H1 (cell line): ENCODE measurements at places on chromosomes 5 and 9.

- H3K4me3 ChIP-seq: no peak overlapping the region
- H3K27ac ChIP-seq: no peak overlapping the region
- DNase-seq: no peak
- no peaks in the 10 kb centered on the region; the same call in 1 of the 2 replicates for H3K4me1 ChIP-seq
- no peaks in the 10 kb centered on the region for H3K27me3 ChIP-seq
- no peaks in the 10 kb centered on the region for H3K36me3 ChIP-seq
Observed at GRCh38 chr9:37549527-37549926, 26.7 kb downstream of the FBXO10 start.

DNA sequence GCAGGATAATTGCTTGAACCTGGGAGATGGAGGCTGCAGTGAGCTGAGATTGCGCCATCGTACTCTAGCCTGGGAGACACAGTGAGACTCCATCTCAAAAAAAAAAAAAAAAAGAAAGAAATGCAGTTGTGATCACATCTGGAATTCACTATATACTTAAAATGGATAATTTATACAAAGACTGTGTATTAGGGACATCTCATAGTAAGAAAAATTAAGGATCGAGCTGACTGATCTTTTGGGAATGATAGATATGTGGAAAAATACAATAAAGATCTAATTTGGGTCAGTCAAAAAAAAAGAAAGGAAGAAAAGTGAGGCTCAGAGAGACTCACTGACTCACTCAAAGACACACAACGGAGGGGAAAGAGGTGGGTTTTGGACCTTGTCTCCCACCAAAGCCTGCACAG lies 73.2 kb upstream of the STXBP1 start:
- no peaks in the 10 kb centered on the region for H3K36me3 ChIP-seq
- DNase-seq: no peak
- no peak overlapping the region for H3K4me3 ChIP-seq
- no peaks in the 10 kb centered on the region for H3K27me3 ChIP-seq

DNA sequence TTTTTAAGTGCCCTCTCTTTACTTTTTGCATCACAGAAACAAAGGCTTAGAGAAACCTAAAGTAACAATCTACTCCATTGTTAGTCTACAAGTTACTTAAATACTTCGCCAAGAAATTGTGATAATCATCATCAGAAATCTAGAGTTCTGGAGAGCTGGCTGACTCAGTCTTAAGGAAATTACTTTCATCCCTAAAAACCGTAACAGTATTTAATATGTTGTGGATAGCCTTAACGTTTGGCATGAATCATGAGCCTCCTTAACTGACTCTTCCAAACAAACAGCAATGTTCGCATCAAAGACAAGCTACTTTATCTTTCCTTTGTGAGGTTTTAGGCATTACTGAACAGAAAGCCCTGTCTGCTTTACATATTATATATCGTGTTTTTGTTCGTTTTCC lies 128.7 kb downstream of the NIPBL start:
- peaks cover 6% of the 10 kb centered on the region for H3K36me3 ChIP-seq
- H3K27ac ChIP-seq: no peak overlapping the region
- no peak for DNase-seq
- no peaks in the 10 kb centered on the region for H3K4me1 ChIP-seq
- H3K4me3 ChIP-seq: no peak overlapping the region

GRCh38 chr5:163434401-163434866 lies 3.0 kb upstream of the CCNG1 start:
- no peaks in the 10 kb centered on the region for H3K27me3 ChIP-seq
- peaks cover under 1% of the 10 kb centered on the region; the same call in 1 of the 2 replicates for H3K4me1 ChIP-seq
- H3K4me3 ChIP-seq: no peak overlapping the region
- 0 out of 2 replicates have a peak, but pooled peaks cover 3% of the 10 kb centered on the region for H3K36me3 ChIP-seq

GRCh38 chr5:2143646-2144353 lies 261.1 kb upstream of the IRX4 start:
- H3K27me3 ChIP-seq: no peaks in the 10 kb centered on the region
- peaks cover 6% of the 10 kb centered on the region; the same call in 1 of the 2 replicates for H3K4me1 ChIP-seq

DNA sequence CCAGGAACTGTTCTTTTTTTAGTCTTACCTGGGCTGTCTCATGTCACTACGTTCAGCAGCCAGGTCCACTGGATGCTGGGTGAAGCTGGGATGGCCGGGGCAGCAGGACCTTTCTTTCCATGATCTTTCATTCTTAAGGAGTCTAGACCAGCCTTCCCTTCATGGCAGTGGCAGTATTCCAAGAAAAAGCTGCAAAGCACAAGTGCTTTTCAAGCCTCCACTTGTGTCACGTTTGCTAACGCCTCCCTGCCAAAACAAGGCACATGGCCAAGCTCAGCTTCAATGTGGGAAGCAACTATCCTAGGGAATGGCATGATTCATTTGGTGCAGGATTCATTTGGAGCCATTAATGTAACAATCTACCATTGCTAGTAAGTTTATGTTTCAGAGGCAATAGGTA lies 94.8 kb downstream of the RCL1 start:
- no peak overlapping the region for H3K4me3 ChIP-seq
- H3K27ac ChIP-seq: no peak overlapping the region
- H3K36me3 ChIP-seq: no peaks in the 10 kb centered on the region
- no peaks in the 10 kb centered on the region for H3K4me1 ChIP-seq
- DNase-seq: no peak

DNA sequence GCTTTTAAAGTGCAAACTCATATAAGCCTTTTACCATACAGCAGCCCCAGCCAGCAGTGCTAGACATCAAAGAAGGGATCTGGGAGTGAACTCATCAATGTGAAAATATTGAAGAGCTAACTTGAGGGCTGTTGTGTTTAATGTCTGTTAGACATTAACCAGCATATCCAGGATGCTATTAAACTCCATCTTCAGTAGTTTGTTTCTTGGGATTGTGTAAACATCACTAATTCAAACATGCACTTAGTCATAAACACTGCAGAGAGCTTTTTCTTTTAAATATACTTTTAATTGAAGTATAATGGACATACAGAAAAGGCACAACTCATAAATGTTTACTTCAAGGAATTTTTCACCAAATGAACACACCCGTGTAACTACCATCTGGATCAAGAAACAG lies 81.8 kb downstream of the TMEM252 start:
- no peaks in the 10 kb centered on the region for H3K36me3 ChIP-seq
- H3K4me1 ChIP-seq: no peaks in the 10 kb centered on the region
- no peaks in the 10 kb centered on the region; the same call in 1 of the 2 replicates for H3K27me3 ChIP-seq
- no peak for DNase-seq
- H3K27ac ChIP-seq: no peak overlapping the region

DNA sequence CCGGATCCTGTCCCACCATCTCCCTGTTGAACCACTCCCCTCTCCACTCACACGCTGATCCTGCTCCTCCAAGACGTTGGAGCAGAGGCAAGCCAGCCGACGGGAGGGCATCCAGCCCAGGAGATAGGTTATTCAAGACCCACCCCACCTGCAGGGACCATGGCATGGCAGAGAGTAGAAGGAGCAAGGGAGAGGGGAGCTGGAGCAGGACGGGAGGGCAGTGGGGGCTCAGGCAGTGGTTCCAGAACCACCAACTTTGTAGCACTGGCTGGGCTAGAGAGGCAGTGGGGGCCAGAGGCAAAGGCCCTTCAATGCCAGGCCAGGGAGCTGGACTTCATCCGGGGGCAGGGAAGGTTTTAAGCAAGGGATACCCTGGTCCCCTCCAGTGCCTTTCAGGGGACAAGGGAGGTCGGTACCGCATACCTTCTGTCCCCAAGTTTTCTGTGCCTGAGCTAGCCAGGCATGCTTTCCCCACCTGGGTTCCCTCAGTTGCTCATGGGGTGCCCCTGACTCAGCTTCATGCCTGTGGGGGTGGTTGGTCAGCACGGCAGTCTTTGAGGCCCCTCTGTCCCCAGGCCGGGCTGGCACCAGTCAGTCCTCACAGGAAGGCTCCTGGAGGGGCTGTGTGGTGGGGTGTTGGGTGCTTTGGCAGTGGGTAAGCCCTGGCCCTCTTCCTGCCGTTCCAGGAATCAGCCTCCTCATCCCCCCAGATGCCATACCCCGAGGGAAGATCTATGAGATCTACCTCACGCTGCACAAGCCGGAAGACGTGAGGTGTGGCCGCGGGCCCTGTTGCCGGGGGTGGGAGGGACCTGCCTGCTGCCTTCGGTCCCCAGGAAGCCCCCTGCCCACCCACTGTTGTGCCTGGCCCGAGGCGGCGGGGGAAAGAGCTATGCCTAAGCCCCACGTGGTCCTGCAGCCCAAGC lies 22.4 kb downstream of the HK3 start:
- H3K27me3 ChIP-seq: no peaks in the 10 kb centered on the region
- H3K27ac ChIP-seq: no peak overlapping the region
- DNase-seq: no peak

DNA sequence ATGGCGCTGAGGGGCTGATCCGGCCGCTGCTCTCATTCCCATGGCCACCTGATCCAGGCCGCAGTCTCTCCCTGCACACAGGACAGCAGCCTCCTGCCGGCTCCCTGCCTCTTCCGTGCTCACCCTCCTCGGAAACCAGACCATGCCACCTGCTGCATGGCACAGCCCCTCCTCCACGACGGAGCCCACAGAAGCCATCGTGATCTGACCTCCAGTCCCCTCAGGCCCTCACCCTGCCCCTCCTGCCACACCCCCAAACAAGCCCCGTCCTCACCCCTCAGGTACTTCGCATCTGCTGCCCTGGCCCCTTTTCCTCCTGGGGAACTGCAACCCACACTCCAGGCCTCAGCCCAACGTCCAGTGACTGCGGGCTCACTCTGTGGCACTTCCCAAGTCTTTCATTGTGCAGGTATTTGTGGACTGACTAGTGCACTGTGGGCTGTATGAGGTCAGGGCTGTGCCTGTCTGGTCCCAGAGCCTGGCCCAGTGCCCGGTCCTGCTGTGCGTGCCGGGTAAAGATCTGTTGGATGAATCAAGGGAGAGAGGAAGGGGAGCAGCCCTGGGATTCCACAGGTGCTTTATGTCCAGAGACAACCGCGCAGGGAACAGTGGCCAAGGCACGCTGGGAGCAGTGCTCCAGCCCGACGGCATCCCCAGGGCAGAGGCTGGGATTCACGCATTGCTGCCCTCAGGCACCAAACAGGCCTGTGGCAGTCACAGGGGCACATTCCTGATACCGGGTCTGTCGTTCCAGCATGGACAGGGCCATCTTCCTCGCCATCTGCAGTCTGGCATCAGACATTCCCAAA lies 86.1 kb downstream of the ADAMTS2 start:
- no peaks in the 10 kb centered on the region for H3K36me3 ChIP-seq
- DNase-seq: peak; percentile 41
- H3K27me3 ChIP-seq: no peaks in the 10 kb centered on the region
- no peaks in the 10 kb centered on the region; the same call in 1 of the 2 replicates for H3K4me1 ChIP-seq
- no peak overlapping the region for H3K27ac ChIP-seq

GRCh38 chr9:105757496-105758251 lies 63.3 kb downstream of the TMEM38B start:
- no peaks in the 10 kb centered on the region for H3K4me1 ChIP-seq
- no peak overlapping the region for H3K4me3 ChIP-seq
- H3K36me3 ChIP-seq: no peaks in the 10 kb centered on the region
- no peaks in the 10 kb centered on the region for H3K27me3 ChIP-seq

DNA sequence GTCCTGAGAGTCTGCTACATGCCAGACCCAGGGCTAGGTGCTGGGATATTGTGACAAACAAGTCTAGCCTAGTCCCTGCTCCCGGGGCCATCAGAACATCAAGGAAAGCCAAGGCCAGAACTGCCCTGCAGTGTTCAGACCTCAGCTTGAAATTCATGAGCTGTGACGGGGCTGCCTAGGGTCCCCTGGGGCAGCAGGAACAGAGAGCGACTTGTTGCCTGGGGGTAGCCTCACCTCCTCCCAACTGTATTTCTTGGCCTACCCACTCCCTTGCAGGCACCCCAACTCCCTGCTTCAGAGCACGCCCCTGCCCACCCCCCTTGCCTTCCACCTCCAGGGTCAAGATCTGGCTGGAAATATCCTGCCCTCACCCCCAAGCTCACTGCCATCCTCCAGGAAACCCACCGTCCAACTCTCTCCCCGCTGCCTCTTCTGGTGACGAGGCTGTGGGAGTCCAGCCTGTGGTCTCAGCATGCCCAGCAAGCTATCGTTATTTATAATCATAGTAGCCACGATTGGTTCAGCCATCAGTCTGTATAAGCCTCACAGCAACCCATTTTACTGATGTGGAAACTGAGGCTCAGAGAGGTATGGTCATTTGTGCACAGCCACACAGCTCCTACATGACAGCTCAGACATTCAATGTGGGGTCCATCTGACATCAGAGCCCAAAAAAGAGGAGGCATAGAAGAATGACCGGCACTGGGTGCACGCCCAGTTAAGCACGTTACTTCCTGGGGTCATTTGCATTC lies 10.7 kb downstream of the DNM1 start:
- H3K4me1 ChIP-seq: no peaks in the 10 kb centered on the region
- H3K4me3 ChIP-seq: no peak overlapping the region
- DNase-seq: no peak
- H3K27me3 ChIP-seq: no peaks in the 10 kb centered on the region

DNA sequence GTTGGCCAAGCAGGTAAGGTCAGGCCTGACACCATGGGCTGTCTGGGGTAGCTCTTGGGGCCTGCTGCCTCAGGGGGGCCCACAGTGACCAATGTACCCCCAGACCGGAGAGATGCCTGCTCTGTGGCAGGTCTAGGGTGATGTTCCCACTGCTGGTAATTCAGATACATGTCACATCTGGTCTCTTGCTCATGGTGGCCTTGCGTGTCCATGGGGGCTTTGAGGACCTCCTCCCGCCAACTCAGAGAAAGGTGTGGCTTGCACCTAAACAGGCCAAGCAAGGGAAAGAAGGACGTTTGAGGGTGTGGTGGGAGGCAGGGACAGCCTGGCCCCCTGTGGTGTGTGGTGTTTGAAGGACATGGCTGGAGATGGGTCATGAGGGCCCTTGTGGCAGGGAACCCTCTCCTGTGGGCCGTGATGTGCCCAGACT lies 75.2 kb downstream of the PHF2 start:
- no peak for DNase-seq
- H3K4me3 ChIP-seq: no peak overlapping the region
- H3K4me1 ChIP-seq: no peaks in the 10 kb centered on the region
- peaks cover 11% of the 10 kb centered on the region; the same call in 1 of the 2 replicates for H3K36me3 ChIP-seq

- no peak overlapping the region for H3K27ac ChIP-seq
- H3K4me3 ChIP-seq: no peak overlapping the region
- H3K27me3 ChIP-seq: no peaks in the 10 kb centered on the region
- no peaks in the 10 kb centered on the region for H3K36me3 ChIP-seq
- H3K4me1 ChIP-seq: no peaks in the 10 kb centered on the region
Observed at GRCh38 chr5:119945691-119946090, 316.3 kb downstream of the FAM170A start.

DNA sequence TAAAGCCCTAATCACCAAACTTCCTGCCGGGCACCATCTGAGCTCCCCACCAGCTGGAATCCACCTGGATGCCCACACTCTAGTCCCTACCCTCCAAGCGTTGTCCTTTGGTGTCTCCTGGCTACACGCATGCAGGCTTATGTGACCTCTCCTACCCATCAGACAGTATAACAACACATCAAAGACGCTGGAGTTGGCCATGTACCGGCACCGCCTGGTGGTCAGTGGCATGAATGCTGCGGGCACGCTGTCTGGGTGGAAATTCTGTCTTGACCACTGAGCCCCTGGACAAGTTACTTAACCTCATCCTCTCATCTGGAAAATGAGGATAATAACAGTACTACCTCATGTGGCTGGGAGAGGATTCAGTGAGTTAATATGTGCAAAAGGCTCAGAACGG lies 23.4 kb upstream of the CORO2A start:
- no peak overlapping the region for H3K4me3 ChIP-seq
- H3K36me3 ChIP-seq: no peaks in the 10 kb centered on the region
- no peak for DNase-seq
- H3K27me3 ChIP-seq: no peaks in the 10 kb centered on the region
